Activated T-cell treated with anti-CD3 and anti-CD28 coated beads, Interleukin-2, amount 50 U/mL, for 1 hour (primary cell): ENCODE measurements at places on chromosomes 7 and 10.

DNA sequence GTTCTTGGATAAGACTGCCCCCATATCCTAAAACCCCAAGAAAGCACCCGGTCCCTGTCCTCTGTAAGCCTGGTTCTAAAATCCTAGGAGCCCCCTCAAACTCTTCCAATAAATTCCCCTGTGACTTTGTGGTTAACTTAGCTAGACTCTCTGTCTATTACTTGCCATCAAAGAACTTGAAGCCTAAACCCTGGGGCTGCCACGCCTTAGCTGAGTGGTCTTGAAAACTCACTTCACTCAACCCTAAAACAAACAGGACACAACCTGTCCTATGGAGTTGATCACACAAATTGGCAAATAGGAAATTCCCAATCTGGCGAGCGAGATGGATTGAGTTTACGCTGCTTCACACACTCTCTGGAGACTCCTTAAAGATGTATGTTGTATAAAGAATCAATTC is 191.4 kb upstream of the SVIL start:
- DNase-seq: no peak

- no peak for DNase-seq
Measured at GRCh38 chr10:47019155-47020145, 108.2 kb downstream of the PTPN20 start.

DNA sequence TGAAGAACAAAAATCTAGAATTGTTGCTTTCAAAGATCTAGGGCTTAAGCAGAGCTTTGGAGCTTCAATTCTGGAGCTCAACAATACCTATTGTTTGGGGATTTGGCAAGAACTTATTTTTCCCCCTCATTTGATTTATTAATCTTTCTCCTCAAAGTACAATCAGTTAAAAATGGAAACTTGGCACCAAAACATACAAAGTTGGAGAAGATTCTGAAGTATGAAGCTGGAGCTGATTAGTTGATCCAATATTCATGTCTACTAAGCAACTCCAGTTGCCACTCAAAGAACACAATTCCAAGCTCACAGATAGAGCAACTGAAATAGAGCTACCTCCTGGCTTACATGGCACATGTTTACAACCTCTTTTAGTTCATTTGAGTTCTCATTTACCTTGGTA is 3.8 kb downstream of the FAM13C start:
- no peak for DNase-seq

- no peak for DNase-seq
Measured at GRCh38 chr7:7565746-7566650, 686 bp upstream of the MIOS start.

DNA sequence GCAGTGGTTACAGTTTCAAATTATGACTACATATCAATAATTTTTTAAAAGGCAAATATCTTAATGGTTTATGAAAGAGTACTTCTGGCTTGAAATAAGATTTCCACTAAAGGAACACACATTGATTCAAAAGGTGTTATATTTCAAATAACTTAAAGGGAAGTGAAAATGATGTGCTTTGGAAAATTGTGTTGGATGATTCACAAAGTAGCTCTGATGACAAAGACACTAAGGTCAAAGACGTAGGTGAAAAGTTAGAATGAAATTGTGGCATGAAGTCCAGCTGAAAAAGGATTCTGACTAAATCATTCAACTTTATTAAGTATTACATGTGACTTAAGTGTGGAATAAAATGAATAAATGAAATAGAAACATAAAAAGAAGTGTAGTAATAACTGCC is 20.8 kb upstream of the OR2A5 start:
- DNase-seq: no peak

DNA sequence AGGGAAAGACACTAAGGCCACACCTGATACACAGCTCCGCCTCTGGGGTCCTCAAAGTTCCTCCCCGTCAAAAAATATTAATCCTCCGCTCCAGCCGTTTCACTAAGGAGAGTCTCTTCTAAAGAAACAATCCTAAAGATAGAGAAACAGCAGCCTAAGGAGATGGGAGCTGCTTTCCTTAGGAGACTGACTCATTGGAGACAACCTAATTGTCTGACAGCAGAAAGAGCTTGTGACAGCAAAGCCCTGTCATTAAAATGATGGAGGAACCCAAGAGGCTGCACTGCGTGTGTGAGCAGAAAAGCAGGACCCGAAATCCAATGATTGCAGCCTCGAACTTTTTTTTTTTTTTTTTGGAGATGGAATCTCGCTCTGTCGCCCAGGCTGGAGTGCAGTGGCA is 44.0 kb upstream of the TNRC18 start:
- DNase-seq: no peak

GRCh38 chr7:95863623-95864022 is 91.3 kb downstream of the DYNC1I1 start:
- DNase-seq: no peak

DNA sequence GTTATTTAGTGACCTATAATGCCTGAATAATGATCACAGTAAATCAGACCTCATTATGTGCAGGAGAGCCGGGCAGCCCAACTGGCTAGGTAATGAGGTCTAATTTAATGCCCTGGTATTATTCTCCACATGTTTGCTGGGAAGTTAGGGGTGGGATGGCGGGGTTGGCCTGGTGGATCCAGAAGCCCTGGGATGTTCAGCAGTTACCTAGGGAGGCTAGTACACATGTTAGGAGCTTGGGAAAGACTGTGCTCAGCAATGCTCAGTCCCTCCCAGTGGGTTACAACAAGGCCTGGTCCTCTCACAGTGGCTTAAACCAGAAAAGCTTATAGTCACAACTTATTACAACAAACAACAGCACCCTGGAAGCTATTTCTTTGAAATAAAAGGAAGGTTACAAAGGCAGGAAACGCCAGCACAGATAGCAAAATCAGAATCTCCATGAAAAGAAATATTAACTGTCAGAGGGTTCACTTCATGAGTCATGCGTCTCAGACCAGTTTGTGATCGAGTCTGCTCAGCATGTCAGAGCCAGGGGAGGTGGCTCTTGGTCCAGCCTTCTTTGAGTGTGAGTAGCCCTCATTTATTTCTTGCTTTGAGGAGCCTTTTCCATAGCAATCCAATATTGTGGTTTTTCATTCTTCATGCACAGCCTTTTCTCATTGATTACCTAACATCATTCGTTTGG is 418.6 kb upstream of the NPVF start:
- no peak for DNase-seq

DNA sequence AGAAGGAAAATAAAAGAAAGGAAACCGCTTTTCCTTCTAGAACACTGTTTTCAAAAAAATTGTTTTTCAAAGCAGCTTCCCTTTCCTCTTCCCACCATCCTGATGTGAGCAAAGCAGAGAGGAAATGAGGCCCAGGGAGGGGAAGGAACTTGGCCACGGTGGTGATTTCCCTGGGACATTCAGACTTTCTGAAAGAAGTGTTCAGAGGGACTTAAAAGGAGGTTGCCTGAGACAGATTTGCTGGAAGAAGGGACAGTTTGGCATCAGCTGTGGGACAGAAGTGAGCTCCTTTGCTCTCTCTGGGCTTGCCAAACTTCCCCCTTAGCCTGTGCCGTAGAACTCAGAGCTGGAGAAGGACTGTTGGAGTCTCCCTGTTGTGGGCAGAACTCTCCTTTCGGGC is 30.3 kb downstream of the ADCYAP1R1 start:
- DNase-seq: no peak

DNA sequence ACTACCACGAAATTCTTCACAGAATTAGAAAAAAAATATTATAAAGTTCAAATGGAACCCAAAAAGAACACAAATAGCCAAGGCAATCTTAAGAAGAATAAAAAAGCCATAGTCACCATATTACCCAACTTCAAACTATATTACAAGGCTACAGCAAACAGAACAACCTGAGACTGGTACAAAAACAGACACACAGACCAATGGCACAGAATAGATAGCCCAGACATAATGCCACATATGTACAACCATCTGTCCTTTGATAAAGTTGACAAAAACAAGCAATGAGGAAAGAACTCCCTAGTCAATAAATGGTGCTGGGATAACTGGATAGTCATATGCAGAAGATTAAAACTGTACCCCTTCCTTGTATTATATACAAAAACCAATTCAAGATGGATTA is 808.5 kb upstream of the ZWINT start:
- no peak for DNase-seq

- DNase-seq: peak; percentile 34
Measured at GRCh38 chr10:95133016-95133752, 60.9 kb upstream of the ACSM6 start.

DNA sequence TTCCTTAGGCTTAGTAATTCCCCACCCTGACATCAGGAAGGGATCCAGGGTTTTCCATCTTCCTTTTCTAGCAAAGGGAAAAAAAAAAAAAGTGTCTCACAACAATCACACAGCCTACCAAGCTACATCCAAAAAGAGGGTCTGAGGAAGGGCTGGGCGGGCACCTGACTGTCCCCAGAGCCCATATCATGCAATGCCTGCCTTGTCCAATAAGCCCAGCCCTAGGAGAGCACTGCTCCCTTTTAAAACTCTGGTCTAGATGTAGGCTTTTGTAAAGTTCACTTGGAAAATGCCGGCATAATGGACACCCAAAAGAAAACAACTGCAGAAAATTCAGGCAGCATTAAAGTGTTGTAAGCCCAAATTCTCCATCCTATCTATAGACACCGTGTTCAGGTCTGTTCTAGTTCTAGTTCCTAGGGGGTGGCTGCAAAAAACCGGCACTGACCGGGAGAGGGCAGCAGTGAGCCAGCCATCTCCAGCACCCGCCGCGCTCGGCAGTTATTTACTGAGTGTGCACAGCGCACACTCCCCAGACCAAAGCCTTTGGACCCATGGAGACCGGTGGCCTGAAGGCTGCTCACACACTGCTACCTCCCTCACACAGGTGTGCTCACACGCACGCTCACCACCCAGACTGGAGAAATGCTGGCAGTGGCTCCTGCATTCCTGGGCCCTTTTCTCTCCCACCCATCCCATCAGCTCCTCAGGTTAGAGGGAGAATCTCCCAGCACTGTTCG is 48.7 kb downstream of the PODXL start:
- peak; percentile 84 for DNase-seq

GRCh38 chr10:86648704-86649427 is 5.5 kb upstream of the OPN4 start:
- no peak for DNase-seq

DNA sequence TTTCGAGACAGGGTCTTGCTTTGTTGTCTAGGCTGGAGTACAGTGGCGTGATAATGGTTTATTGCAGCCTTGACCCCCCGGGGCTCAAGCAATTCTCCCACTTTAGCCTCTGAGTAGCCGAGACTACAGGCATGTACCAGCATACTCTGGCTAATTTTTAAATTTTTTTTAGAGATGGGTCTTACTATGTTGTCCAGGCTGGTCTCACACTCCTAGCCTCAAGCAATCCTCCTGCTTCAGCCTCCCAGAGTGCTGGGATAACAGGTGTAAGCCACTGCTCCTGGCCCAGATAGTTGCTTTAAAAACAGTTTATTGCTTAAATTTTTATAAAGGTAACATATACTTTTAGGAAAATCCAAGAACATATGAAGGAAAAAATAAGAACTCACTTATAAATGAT is 26.3 kb downstream of the NEURL1 start:
- no peak for DNase-seq

GRCh38 chr7:120732256-120732655 is 125.7 kb downstream of the TSPAN12 start:
- DNase-seq: no peak

GRCh38 chr7:74030861-74031260 is 2.9 kb downstream of the ELN start:
- DNase-seq: no peak

- DNase-seq: no peak
Measured at GRCh38 chr10:1654811-1655356, 82.4 kb downstream of the ADARB2 start.

- no peak for DNase-seq
Measured at GRCh38 chr10:50648089-50648934, 24.6 kb upstream of the SGMS1 start.

- no peak for DNase-seq
Measured at GRCh38 chr10:124149189-124150042, 56.0 kb upstream of the CHST15 start.

GRCh38 chr10:30432622-30433305 is 1.2 kb upstream of the MAP3K8 start:
- DNase-seq: no peak

- no peak for DNase-seq
Measured at GRCh38 chr7:152871678-152872060, 112.1 kb downstream of the ACTR3B start.

DNA sequence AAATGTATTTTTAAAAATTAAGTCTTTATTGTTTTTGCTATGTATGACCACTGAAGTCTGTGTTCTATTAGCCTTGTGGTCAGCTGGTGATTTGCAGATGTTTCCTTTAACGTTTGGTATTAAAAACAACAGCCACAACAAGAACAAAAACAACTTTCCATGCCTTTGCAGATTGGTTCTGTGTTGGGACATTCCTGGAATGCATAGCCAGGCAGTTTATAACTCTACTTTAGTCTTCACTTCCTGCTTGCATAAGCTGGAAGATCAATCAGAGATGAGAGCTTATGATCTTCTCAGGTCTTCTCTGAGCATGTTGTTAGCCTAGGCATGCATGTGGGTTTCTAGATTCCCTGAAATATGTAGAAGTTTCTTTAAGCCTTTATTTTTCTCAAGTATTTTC is 58.9 kb upstream of the SEMA3C start:
- DNase-seq: no peak

DNA sequence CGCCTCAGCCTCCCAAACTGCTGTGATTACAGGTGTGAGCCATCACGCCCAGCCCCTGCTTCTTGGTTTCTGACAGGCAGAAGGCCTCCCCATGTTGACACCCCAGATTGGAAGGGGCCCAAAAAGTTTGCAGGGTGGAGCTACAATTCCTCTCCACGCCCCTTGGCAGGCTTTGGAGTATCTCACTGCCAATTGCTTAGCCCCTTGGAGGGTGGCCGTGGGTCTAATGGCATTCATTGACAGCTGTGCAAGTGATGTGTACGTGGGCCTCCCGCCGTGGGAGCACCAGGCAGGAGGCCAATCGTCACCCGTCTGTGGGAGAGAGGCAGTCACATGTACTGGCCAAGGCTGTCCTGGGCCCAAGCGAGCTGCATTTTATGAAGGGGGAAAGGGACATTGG is 73.7 kb upstream of the PPIF start:
- DNase-seq: no peak

DNA sequence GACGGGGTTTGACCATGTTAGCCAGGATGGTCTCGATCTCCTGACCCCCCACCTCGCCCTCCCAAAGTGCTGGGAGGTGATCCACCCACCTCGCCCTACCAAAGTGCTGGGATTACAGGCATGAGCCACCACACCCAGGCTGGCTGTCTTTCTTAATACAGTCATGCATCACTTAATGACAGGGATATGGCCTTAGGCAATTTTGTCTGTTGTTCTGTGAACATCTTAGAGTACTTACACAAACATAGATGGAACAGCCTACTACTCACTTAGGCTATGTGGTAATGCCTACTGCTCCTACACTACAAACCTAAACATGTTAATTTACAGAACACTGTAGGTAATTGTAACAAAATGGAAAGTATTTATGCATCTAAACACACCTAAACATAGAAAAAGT is 106.6 kb upstream of the KCNMA1 start:
- no peak for DNase-seq

- DNase-seq: no peak
Measured at GRCh38 chr7:70035955-70036354, 437.7 kb downstream of the AUTS2 start.

DNA sequence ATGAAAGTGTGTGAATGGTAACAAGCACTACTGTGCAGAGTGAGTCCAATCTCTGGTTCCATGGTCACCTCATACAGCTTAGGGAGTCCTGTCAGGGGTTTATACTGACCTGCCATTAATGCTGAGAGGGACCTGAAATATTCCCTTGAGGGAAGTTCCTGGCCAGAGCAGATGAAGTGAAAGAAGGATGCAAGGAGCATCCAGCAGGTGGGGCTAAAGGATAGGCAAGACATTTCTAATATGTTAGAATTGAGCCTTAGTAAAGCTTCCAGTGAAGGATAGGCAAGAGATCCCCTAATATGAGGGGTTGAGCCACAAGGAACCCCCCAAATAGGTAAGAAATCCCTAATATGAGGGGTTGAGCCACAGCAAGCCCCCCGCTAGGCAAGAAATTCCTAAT is 25.5 kb upstream of the FAM221A start:
- no peak for DNase-seq
